ENCODE measurements at places on chromosomes 3 and 15.

DNA sequence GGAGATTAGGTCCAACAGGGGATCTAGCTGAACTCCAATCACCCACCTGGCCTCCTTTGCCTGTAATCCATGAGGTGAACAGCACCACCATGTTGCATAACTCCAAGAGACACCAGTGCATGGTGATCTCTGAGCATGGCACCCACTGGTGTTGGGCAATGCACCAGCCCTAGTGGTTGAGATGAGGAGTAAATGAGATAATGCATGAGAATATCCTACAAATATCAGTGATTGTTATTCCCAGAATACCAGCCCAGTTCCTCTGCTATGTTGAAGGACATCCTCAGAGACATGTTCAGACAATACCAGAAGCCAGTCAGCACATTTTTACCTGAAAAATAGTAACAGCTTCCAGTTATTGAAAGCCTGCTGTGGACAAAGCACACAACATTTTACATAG lies 14.7 kb downstream of the GALNT15 start:
- DNase-seq = no peak

DNA sequence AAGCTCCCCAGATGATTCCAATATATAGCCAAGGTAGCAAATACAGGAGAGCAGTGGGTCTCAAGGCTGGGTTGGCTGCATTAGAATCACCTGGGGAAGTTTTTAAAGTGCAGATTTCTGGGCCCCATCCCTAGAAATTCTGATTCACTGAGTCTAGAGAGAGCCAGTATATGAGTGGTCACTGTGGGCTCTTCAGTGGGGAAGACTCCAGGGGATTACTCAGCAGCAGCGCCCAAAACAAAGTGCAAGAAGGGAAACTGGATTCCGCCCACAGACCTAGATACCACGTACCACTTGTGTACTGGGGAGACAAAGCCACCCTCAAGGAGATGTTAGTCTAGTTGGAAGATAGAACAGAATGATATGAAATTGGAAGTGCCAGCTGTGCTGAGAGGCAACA lies 40.0 kb downstream of the NME9 start:
- no peak for DNase-seq

DNA sequence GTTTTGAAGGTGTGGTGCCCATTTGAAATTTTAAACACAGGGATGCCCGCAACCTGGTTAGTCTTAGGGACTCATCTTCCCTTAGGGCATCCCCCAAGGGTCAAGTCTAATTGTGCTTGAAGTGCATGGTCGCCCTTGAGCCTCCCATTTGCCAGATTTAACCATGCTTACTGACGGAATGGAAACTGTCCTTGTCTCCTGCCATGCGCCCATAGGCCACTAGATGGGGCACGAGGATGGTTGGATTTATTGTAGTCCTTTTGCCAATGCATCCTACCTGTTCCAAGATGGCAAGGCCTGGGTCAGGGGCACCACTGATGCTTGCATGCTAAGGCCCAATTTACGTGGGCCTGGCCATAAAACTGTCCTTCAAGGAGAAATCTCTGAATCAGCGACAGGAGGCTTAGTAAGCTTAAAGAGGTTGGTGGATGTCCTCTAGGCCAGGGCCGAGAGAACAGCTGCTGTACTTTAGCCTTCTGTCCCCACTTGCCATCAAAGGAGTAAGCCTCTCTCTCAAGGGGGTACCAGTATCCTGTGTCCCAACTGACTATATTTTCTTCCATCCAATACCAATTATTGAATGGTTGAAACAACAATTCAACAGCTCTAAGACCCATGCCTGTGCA lies 355.4 kb downstream of the OTOL1 start:
- peak; percentile 9 for DNase-seq

GRCh38 chr3:188442430-188442829 lies 288.5 kb downstream of the LPP start:
- no peak for DNase-seq

DNA sequence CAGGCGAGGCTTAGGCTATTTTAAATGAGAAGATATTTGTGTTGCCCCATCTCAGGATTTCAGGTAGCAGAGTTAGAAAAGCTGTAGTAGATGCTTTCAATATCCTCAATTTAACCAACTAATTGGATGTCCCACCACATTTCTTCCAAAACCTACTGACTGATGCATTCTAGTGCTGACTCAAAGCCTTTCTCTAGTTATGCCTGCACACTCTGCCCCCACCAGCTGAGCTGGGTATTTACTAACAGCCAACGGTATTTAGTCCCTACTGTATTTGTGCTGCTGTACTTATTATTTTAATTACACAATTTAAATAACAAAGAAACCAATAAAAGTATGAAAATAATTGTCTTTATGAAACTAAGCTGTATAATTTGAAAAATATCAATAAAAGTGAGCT lies 139.5 kb downstream of the OSBPL10 start:
- DNase-seq = no peak

GRCh38 chr3:89312141-89312540 lies 204.7 kb downstream of the EPHA3 start:
- no peak for DNase-seq

- no peak for DNase-seq
These were observed 27.9 kb downstream of the KY start for GRCh38 chr3:134622806-134623365.

DNA sequence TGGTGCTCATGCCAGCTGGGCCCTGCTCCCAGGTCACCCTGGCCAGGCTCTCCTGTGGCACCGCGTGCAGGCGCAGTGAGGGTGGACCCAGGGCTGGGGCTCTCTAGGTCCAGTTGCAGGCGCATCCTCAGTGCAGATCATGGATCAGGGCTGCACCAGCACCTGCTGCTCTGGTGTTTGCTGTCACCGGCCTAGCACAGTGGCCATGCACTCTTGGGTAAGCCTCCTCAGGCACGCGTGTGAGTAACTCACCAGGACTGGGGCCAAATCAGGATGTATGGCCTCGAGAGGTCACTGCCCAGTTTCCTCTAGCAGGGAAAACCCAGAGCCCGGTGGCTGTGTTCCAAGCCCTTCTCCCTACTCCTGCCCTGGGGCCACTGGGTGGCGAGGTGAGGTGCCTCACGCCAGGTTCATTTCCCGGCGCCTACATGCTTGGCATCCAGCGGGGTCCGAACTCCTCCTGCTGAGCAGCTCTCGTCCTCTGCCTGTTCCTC lies 45.5 kb upstream of the SLC41A3 start:
- DNase-seq = no peak

GRCh38 chr3:98240131-98240530 lies 23.9 kb upstream of the OR5H6 start:
- no peak for DNase-seq

- DNase-seq = no peak
These were observed 329.9 kb upstream of the TPRG1 start for GRCh38 chr3:188841906-188842305.

GRCh38 chr3:150666167-150666566 lies 37.6 kb downstream of the ERICH6 start:
- no peak for DNase-seq

All from stimulated activated naive B cell treated with anti-CD40 and anti-IgM and Interleukin-4, amounts not matched to agents 10 μg/mL and 1 μg/mL and 100 μg/mL, for 72 hours (primary cell).